ENCODE measurements at places on chromosomes 5 and 9.

- peak; percentile 71 for DNase-seq
Measured at GRCh38 chr5:138336952-138337684, 948 bp upstream of the FAM53C start.

- no peak for DNase-seq
Measured at GRCh38 chr9:112533660-112534059, 47.0 kb downstream of the KIAA1958 start.

DNA sequence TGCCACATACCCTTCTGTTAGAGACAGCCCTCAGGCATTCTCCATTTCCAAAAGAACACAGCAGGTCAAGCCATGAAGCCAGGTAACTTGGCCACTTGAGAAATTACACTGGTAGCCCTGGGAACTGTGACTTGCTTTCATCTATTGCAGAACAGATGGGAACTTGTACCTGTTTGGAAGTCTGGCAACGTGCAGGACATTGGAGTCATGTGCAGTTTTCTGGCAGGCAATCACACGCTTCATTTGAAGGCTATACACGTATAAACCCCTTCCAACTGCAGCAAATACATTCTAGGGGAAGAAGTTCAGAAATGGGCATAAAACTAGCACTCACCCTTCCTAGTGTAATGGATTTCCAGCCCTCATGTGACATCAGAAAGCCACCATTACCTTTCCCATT, 54.0 kb downstream of the WDR41 start:
- DNase-seq, result no peak

- DNase-seq, result no peak
Measured at GRCh38 chr9:104539275-104539674, 2.6 kb upstream of the OR13C3 start.

- DNase-seq, result no peak
Measured at GRCh38 chr5:169964246-169964645, 16.0 kb downstream of the INSYN2B start.

GRCh38 chr5:132254321-132254977, 3.0 kb upstream of the PDLIM4 start:
- DNase-seq, result peak; percentile 88

GRCh38 chr5:160064995-160065614, 54.1 kb downstream of the PWWP2A start:
- DNase-seq, result no peak

DNA sequence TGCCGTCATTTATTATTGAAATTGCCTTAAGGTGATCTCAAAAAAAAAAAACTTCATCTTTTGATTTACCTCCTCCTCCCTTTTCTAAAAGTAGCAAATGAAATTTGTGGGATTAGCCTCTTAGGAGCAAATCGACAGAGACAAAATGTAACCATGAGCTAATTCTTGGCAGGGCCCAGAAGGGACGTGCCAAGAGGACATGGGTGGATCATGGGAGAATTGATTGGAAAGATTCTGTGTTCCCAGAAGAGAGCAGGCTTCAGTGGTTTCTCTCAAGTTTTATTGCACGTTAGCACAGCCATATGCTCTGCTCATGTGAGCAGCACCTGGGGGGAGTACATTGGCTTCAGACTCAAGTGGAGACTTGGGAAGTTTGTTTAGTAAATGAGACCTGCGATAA, 394.6 kb downstream of the ELAVL2 start:
- no peak for DNase-seq

DNA sequence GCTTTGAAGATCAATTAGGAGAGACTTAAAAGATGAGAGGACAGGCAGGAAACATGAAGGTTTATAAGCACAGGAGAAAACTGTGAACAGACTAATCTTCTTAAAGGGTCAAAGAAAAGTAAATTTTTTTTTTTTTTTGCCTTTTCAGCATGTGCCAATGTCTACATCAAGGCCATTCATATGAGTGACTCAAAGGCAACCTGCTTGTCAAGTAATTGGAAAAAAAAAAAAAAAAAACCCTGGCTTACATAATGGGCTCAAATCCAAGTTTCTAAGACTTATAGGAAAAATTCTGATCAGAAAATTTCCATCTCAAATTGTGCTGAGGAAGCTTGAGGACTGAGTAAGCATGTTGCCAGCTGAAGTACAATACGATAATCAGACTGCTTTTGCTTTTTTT, 15.9 kb downstream of the PPP2R2B start:
- no peak for DNase-seq

GRCh38 chr5:24161559-24161958, 483.2 kb downstream of the CDH10 start:
- no peak for DNase-seq

- peak; percentile 82 for DNase-seq
Measured at GRCh38 chr5:108212775-108213346, 169.0 kb downstream of the FBXL17 start.

- no peak for DNase-seq
Measured at GRCh38 chr9:106757514-106757913, 105.5 kb upstream of the ZNF462 start.

- no peak for DNase-seq
Measured at GRCh38 chr5:112690605-112691338, 46.9 kb upstream of the APC start.

DNA sequence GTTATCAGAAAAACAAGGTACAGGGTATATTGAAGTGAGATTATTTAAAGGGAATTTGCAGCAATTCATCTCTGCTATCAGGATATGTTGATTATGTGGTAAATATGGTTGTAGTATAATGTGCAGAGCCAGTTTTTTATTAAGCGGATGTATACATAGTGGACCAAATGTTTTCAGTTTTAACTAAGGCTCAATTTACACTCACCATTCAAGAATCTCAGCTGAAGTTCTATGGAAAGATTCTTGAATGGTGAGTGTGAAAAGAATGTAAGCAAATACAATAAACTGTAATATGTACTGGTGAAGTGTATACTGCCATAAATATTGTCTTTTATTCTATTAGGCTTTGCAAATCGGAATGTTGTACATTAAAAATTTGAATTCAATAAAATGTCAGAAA, 895.9 kb upstream of the CDH10 start:
- no peak for DNase-seq

DNA sequence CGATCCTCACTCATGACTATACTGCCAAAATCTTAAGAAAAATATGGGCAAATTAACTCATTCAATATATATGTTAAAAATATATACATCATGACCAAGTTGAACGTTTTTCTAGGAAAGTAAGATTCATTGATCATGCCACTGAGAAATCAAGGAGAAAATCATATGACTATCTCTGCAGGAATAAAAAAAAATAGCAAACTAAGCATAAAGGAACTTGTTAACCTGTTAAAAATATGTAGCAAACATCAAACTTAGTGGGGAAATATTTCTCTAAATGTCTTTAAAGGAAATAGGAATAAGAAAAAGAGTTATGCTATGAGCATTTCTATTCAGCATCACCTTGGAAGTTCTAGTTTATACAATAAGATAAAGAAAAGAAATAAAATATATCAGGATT, 302.4 kb downstream of the GLIS3 start:
- no peak for DNase-seq

DNA sequence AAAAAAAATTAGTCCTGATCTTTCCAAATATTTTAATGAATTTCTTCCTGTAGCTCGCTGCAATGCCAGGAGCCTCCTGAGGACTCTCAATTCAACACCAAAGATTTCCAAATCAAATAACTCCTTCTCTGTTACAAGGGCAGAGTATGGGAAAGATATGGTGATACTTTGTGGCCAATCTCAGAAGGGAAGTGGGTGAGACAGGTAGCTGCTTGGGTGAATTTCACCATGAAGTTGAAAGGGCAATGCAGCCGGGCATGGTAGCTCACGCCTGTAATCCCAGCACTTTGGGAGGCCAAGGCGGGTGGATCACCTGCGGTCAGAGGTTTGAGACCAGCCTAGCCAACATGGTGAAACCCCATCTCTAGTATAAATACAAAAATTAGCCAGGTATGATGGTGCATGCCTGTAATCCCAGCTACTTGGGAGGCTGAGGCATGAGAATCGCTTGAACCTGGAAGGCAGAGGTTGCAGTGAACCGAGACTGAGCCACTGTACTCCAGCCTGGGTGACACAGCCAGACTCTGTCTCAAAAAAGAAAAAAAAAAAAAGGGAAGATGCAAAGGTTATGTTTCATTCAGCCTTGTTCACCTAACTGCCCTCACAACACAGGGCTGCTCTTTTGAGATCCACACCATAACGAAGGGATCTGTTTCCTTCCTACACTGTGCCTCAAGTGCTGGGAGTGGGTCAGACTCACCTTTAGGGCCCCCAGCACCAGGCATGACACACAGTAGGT, 58.6 kb downstream of the PTPN3 start:
- DNase-seq, result no peak

- peak; percentile 49 for DNase-seq
Measured at GRCh38 chr9:121954477-121955140, 138.5 kb downstream of the TTLL11 start.

GRCh38 chr5:138338411-138339090, 485 bp downstream of the FAM53C start:
- DNase-seq, result no peak

- DNase-seq, result no peak
Measured at GRCh38 chr5:145204743-145205142, 630.4 kb downstream of the PRELID2 start.

DNA sequence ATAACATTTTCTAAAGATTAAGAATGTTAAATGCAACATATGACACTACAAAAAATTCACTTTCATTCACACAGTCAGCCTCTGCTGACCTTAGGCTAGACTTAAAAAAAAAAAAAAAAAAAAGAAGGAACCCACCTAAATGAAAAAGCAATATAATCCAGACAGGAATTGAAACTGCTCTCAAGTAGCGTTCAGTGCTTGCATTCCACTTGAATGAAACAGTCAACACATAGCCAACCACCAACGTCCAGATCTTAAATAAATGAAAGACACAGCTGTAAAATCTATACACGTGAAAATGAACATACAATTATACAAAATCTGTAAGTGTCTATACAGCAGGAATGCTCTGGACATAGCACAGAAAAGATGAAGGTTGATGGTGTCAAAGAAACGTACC, 11.4 kb downstream of the TMEM245 start:
- DNase-seq, result no peak

DNA sequence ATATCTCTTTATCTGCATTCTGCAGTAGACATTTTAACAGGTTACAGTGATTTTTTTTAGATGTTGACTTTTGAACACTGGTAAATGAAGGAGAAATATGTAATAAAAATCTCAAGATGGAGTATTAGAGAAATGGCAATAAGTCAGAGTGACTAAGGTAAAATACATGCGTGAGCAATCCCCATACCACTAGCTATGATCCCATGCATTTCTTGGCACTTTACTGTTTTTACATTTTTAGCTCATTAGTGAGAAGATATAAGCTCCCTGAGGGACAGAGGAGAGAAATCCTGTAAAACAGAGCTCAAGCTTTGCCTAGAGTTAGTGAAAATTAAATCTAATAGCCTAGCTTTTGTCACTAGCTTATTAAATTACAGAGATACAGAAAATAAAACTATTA, 181.9 kb upstream of the TRPM3 start:
- DNase-seq, result no peak

GRCh38 chr9:126532019-126532462, 81.7 kb upstream of the LMX1B start:
- no peak for DNase-seq

DNA sequence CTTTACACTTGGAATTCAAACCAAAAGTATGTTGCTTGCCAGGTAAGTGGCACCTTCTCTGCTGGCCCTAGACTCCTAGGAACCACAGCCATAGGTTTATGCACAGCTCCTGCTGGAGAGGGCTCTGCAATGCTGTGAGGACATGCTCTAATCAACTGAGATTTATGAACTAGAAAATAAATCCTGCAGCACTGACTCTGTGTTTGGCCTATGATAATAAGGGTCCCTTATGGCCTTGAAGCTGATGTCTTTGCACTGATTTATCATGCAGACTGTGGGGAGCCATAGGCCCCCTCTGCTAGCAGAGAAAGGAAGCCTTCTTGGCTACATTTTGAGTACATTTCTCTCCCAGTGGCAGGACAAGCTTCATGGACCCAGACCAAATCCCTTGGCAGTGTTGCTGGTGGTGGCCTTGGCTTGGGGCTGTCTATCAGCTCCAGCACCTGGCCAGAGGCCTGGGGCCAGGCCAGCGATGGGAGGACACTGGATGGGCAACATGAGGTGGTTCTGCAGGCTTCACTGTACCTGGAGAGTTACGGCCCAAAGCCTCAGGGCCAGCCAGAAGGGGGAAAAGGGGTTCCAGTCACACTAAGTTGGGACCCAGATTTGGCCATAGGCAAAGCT, 178.0 kb downstream of the SEMA6A start:
- no peak for DNase-seq

- DNase-seq, result peak; percentile 19
Measured at GRCh38 chr5:131957721-131958441, 12.4 kb upstream of the MEIKIN start.
